ENCODE measurements at places on chromosomes 2 and 18.

DNA sequence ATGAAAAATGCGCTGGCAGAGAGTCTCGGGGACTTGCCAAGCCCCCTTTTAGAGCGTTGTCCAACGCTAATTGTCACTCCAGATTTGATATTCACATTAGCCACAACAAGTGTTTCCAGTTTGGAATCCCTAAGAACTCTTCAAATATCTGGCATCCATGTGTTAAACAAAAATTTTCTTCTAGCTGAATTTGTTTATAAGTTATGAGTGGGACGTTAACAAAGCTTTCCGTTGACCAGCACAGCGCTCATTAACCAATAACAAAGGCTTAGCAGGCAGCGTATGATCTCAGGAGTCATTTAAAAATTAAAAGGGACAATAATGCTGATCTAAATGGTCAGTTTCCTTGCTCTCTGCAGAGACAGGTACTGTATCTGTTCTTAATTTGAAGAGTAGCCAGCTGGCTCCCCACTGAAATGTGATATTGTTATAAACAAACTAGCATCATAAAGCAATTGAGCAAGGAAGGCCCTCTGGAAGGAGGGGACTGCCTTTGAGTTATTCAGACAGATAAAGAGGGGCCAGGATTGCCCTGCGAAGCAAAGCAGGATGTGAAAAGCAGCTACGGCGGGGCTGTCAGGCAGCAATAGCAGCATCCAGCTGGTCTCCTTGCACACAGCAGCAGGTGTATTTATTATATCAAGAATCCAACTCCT lies 337.2 kb upstream of the SALL3 start:
- no peak for DNase-seq

- no peak for DNase-seq
Observed at GRCh38 chr2:145598434-145598833, 1078.5 kb upstream of the ZEB2 start.

DNA sequence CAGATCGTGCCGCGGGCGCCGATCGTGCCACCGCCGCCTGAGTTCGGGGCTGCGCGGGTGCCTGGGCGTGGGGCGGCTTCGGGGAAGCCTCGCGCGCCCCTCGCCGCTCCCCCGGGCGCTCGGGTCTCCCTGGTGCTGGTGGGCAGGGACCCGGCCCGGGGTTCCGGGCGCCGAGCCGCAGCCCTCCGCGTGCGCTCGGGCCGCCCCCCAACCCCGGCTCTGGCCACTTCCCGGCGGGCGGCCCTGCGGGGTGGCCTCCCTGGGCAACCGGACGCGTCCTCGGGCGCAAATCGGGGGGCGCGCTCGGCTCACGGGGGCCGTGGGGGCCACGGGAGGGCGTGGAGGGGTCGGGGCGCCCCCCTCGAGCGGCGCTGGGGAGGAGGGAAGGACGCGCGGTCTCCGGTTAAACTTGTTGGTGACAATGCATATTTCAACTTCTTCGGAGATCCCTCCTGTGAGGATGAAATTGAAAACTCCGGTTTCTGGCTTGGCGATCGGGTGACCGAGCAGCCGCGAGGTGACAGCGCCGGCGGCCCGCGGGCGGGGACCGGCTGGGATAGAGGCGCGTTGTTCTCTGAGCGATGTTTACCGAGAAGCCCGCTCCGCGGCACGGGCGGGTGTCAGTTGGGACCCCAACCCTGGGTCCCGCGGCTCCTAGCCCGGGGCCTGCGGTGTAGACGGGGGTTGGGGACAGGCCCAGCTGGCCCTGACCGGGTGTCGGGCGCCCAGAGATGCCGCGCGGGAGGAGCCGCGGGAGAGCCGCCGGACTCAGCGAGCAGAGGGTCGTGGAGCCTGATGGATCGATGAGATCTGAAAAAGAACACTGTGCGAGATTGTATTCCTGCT lies 676 bp downstream of the SH3BP4 start:
- peak; percentile 68 for DNase-seq

DNA sequence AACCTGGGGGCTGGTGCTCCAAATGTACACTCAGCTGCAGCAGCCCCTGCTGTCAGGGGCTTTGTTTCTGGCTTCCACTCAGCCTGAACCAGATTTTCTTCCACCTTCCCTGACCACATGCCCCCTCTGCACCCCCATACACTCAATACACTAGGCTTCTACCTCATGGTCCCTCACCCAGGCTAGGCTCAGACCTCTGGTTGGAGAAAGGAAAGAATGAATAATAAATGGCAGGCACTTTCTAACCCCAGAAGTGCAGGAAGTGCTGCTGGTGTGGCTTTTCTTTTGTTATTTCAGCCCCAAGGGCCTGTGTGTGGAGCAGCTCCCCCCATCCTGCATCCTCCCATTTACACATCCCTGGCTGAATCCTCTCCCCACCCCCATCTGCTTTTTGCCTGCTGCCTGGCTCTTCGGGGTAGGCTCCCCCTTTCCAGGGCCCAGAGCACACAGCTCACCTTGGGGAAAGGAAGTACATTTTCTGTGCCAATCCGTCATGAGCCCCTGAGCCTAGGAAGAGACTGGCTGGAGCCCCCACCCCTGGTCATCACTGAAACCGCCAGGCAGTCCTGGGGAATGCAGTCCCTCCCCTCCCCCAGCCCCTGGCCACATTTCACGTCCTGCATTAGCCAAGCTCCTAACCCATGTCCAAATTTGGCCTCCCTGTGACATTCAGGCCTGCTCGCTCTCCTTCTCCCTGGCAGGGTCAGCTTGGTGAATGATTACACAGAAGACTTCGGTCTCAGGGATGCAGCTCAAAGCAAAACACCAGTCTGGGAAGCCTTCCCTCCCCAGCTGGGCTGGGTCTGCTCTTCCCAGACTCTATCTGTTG lies 2.6 kb downstream of the DYSF start:
- DNase-seq = peak; percentile 72

DNA sequence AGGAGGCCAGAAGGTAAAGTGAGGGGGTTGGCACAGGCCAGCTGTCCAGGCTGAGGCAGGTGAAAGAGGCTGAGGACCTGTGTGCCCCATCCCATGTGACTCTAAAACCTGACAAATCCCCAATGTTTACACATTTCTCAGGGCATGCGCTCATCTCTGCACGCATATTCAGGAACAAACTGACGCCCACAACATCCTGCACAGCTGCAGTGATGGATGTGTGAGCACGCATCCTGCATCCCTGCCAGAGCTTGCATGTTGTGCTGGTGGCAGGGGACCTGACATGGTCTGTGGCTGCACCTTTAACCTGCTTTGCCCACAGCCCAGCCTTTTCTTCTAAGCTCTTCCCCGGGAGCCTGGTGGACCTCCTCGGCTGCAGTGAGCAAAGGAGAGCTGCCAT lies 83.1 kb downstream of the FBXO15 start:
- DNase-seq = no peak

GRCh38 chr2:167196461-167197252 lies 308.4 kb downstream of the XIRP2 start:
- DNase-seq = no peak

- DNase-seq = peak; percentile 4
Observed at GRCh38 chr2:71609441-71609840, 156.1 kb downstream of the DYSF start.

GRCh38 chr2:144796936-144797335 lies 277.0 kb upstream of the ZEB2 start:
- DNase-seq = no peak

Measured in H7 (cell line).